Natural killer cell treated with Interleukin-12 subunit alpha and Interleukin-12 subunit beta and Interleukin-15 and Interleukin-18, amount 100 ng/mL, for 72 hours (primary cell): ENCODE measurements at places on chromosomes 3 and 15. TPM values are rescaled to one million over a fixed set of nuclear protein-coding genes. Genes with fewer than 3 reads are reported as not detected.

The SOX14 gene
- not detected for total RNA-seq

The CNTN6 gene
- total RNA-seq: not detected

The CTXND1 gene
- total RNA-seq: not detected

The SLC27A2 gene
- 72.6 TPM for total RNA-seq

The LDHAL6B gene
- total RNA-seq: not detected

The JMJD7 gene
- 6.7 TPM for total RNA-seq

The BCL6 gene
- total RNA-seq: 67.8 TPM

The TRIM42 gene
- total RNA-seq: not detected

The IFT57 gene
- total RNA-seq: 16.4 TPM

The MKRN3 gene
- total RNA-seq: 0.93 TPM

The INKA1 gene
- total RNA-seq: not detected

The TRH gene
- total RNA-seq: not detected

- peak within 1 kb of the TSS; percentile 84 for H3K27ac ChIP-seq
- H3K36me3 ChIP-seq: no peaks in the 10 kb centered on the region
- H3K4me3 ChIP-seq: peak within 1 kb of the TSS; percentile 90
- peaks cover 20% of the 10 kb centered on the region for H3K4me1 ChIP-seq
- H3K27me3 ChIP-seq: peaks cover 7% of the 10 kb centered on the region
- DNase-seq: peak; percentile 83
Measured at GRCh38 chr3:53160660-53161449, at the start of gene PRKCD. PRKCD (plus strand) TSS chr3:53161209; CDS start chr3:53178423, 17,214 bp downstream.

GRCh38 chr3:45635475-45636256, 41.1 kb downstream of the LIMD1 start:
- no peak overlapping the region for H3K4me3 ChIP-seq
- no peaks in the 10 kb centered on the region for H3K27me3 ChIP-seq
- H3K27ac ChIP-seq: no peak overlapping the region
- no peak for DNase-seq
- H3K4me1 ChIP-seq: peaks cover 36% of the 10 kb centered on the region

GRCh38 chr3:123194552-123194951, 7.2 kb upstream of the SEC22A start:
- H3K36me3 ChIP-seq: no peaks in the 10 kb centered on the region
- H3K27ac ChIP-seq: no peak overlapping the region

DNA sequence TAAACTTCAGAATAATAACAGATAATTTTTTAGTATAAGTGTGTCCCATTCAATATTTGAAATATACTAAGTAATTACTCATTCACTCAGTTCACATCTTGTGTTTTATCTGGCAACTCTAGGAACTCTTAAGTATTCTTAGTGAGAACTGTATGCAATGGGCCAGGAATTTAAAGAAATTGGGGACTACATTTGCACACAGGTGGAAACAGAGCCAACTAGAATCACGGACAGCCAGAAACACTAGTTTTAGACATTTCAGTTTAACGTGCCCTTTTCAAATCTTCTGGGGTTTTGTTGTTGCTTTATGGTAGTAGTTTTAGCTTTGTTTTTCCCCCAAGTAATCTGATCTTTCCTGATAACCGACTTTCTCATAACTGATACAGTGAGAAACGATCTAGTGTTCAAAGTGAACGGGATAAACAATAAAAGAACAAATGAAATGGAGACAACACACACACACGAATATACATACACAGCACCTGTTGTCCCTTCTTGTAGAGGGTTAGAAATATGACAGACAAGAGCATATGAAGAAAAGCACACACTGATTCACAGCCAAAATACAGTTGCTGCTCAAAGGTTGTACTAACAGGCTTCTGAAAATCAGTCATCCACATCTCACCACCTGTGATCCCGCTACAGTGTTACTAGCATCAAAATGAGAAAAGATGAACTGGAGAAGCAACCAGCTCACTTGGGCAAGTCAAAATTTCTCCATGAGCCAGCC, 167.0 kb downstream of the FMN1 start:
- no peaks in the 10 kb centered on the region for H3K4me1 ChIP-seq
- DNase-seq: no peak
- peaks cover 10% of the 10 kb centered on the region for H3K27me3 ChIP-seq
- no peak overlapping the region for H3K27ac ChIP-seq
- H3K4me3 ChIP-seq: no peak overlapping the region
- no peaks in the 10 kb centered on the region for H3K36me3 ChIP-seq

- no peak overlapping the region for H3K4me3 ChIP-seq
- H3K27me3 ChIP-seq: no peaks in the 10 kb centered on the region
- peaks cover 7% of the 10 kb centered on the region for H3K4me1 ChIP-seq
- no peaks in the 10 kb centered on the region for H3K36me3 ChIP-seq
Measured at GRCh38 chr3:107674371-107674770, 151.6 kb downstream of the BBX start.

- H3K27me3 ChIP-seq: peaks cover 9% of the 10 kb centered on the region
- DNase-seq: no peak
- H3K4me3 ChIP-seq: no peak overlapping the region
Measured at GRCh38 chr15:89777782-89778380, 1.7 kb downstream of the MESP2 start.

DNA sequence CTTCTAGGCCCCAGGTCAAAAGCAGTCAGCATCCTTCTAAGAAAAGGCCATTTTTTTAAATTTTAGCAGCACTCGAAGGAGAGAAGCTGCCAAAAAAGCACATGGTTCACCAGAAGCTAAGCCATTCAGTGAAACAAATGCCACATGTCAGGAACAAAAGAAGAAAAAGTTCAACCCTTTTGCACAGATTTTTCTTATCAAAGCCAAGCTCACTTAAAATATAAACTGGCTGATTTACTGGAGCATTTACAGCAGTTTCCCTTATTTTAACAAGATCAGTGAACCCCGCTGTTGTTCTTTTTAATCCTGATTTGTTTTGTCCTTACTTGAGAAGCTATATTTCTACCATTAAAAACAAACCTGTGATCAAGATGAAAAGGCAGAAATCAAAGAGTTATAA, 46.5 kb upstream of the SYNPR start:
- no peaks in the 10 kb centered on the region for H3K27me3 ChIP-seq
- no peak for DNase-seq
- no peak overlapping the region for H3K27ac ChIP-seq
- H3K36me3 ChIP-seq: no peaks in the 10 kb centered on the region
- H3K4me1 ChIP-seq: no peaks in the 10 kb centered on the region
- no peak overlapping the region for H3K4me3 ChIP-seq

DNA sequence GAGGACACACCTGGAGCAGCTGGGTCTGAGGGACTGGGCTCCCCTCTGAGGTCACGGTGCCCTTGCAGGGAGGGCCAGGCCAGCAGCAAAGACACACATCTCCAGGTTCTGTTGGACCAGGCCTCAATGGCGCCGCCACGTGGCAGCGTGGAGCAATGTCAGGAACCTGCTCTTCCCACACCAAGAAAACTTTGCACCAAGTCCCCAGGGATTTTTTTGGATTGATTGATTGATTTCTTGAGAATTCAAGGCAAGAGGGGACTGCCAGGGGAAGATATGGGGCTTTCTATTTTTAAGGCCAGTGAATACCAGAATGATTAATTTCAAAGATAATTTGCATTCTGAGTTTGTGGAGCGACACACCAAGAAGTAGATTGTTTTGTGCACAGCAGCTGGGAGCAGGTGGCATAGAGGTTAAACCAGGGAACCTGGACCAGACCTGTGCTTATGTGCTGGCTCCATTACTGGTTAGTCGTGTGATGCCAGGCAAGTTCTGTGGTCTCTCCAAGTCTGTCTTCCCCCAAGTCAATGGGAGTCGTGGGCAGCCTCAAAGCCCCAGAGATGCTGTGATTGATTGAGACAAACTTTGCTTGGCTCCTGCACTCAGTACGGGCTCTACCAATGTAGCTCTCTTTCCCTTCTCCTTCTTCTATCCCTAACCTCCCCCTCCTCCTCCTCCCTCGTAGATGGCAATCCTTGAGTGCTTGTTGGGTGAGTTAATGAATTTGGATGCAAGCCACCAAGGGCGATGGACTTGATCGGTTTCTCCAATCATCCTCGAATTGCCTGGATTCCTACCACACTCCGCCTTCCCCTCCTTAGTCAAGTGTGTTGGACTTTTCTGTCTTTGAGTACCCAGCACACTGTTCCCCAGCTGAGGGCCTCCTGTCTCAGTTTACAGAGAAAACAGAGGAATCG, 96.2 kb upstream of the TRPM1 start:
- DNase-seq: no peak
- peaks cover 23% of the 10 kb centered on the region for H3K4me1 ChIP-seq
- no peak overlapping the region for H3K4me3 ChIP-seq
- no peaks in the 10 kb centered on the region for H3K36me3 ChIP-seq

DNA sequence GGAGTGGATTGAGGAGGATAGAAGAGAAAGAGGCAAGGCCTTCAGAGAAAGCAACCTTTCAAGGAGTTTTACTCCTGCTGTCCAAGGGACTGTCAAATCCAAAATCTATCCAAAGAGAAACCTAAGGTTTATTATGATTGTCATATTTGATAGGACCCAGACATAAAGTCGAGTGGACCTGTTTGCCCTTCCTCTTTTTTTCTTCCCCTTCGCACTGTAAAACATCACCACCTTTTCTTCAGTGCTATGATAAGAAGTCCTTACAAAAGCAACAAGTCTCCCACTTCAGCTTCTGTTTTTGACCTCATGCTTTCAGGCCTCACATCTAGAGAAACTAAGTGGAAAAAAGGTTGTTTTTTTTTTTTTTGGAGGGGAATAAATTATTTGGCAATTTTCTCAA, 73.0 kb downstream of the TRPC1 start:
- H3K4me1 ChIP-seq: no peaks in the 10 kb centered on the region
- H3K4me3 ChIP-seq: no peak overlapping the region
- no peaks in the 10 kb centered on the region for H3K36me3 ChIP-seq
- no peak overlapping the region for H3K27ac ChIP-seq
- DNase-seq: no peak

- H3K4me3 ChIP-seq: no peak overlapping the region
- no peaks in the 10 kb centered on the region for H3K36me3 ChIP-seq
- no peaks in the 10 kb centered on the region for H3K4me1 ChIP-seq
- H3K27ac ChIP-seq: no peak overlapping the region
- DNase-seq: no peak
- peaks cover 11% of the 10 kb centered on the region for H3K27me3 ChIP-seq
Measured at GRCh38 chr3:128870347-128870746, 9.1 kb upstream of the ACAD9 start.

- DNase-seq: no peak
- no peak overlapping the region for H3K4me3 ChIP-seq
- peaks cover 15% of the 10 kb centered on the region for H3K4me1 ChIP-seq
- no peaks in the 10 kb centered on the region for H3K36me3 ChIP-seq
- H3K27me3 ChIP-seq: no peaks in the 10 kb centered on the region
- H3K27ac ChIP-seq: no peak overlapping the region
Measured at GRCh38 chr3:177057768-177058167, 139.5 kb downstream of the TBL1XR1 start.

DNA sequence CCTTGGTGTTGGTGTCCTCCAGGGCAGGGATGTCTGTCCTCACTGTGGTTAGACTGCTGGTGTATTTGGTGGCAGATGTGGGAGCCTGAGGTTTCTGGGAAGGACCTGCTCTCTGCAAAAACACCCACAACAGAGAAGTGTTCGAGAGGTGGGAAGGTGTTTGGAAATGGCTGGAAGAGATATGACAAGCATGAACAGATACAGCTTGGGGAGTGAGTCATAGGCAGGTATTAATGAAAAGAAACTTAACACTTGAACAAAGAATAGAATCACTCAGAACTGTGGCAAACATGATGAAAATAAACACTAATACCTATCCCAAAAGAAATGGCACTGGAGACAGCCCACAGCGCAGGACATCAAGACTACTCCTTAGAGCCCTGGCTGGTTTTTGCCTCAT, 192.4 kb upstream of the RORA start:
- DNase-seq: no peak
- no peak overlapping the region for H3K27ac ChIP-seq
- no peaks in the 10 kb centered on the region for H3K36me3 ChIP-seq
- no peak overlapping the region for H3K4me3 ChIP-seq
- H3K27me3 ChIP-seq: peaks cover 37% of the 10 kb centered on the region

DNA sequence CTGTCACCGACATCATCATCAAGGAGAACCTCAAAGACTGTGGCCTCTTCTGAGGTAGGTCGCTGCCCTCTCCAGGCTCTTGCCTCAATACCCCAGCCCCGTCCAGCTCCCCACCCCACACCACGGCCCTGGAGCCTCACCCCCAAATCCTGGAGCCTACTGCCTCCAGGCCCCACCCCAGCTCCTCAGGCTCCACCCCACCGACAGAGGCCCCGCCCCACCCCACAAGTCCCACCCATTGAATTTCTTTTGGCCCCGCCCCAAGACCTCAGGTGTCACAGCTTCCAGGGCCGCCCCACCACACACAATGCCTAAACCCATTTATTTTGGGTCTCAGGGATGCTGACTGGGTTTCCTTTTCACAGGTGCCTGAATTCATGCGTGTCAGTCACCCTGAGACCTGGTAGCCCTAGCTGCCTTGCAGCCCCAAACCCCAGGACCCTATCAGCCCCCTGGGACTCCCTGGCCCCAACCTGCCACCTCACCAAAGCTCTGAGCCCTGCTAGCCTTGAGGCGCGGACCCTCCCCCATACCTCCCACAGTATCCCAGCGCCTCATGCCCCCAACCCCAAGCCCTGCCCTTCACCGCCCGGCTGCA, 3.6 kb downstream of the GNAT1 start:
- no peak for DNase-seq
- no peak overlapping the region for H3K27ac ChIP-seq
- no peaks in the 10 kb centered on the region for H3K4me1 ChIP-seq
- no peaks in the 10 kb centered on the region for H3K36me3 ChIP-seq
- H3K4me3 ChIP-seq: peak overlapping the region; percentile 27
- peaks cover 12% of the 10 kb centered on the region for H3K27me3 ChIP-seq

DNA sequence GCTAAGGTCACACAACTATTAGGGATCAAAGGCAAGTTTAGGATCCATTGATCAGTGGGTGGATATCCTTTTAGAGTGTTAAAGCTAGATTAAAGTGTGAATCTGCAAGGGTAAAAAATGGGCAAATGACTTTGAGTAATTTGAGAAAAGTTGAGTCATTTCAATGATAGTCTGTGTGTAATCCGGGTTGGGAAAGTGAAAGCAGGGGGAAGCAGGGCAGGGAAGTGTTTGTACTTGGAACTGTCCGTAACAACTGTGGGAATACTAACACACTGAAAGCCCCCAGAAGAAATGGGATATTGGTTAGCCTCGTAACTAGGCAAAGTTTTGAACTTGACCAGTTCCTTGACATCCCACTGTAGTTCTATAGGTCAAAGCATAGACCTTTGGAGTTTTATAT, 187.2 kb upstream of the SLITRK3 start:
- no peak overlapping the region for H3K4me3 ChIP-seq
- no peaks in the 10 kb centered on the region for H3K4me1 ChIP-seq
- H3K36me3 ChIP-seq: no peaks in the 10 kb centered on the region

DNA sequence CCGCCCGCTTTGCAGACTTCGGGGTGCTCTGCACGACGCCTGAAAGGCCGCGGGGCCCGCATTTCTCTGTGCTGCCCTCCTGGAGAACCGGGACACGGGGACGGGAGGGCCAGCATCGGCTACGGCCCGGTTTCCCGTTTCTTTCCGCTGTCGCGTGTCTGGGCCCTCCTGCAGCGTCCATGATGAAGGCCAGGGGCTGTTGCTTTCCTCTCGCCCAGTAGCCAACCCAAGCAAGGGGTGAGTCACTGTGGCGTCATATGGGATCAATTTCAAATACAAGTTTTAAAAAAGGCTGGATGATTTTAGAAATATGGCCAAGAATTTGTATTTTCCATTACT, 435 bp downstream of the SLC35G2 start:
- peaks cover 14% of the 10 kb centered on the region for H3K36me3 ChIP-seq
- H3K27me3 ChIP-seq: peaks cover 51% of the 10 kb centered on the region
- DNase-seq: no peak
- H3K4me1 ChIP-seq: peaks cover 19% of the 10 kb centered on the region
- H3K27ac ChIP-seq: peak overlapping the region; percentile 71

GRCh38 chr3:185837414-185837813, 12.6 kb upstream of the IGF2BP2 start:
- H3K4me1 ChIP-seq: no peaks in the 10 kb centered on the region
- H3K27ac ChIP-seq: no peak overlapping the region
- no peak for DNase-seq
- no peak overlapping the region for H3K4me3 ChIP-seq
- H3K36me3 ChIP-seq: no peaks in the 10 kb centered on the region
